ENCODE measurements at places on chromosomes 16 and 17.

DNA sequence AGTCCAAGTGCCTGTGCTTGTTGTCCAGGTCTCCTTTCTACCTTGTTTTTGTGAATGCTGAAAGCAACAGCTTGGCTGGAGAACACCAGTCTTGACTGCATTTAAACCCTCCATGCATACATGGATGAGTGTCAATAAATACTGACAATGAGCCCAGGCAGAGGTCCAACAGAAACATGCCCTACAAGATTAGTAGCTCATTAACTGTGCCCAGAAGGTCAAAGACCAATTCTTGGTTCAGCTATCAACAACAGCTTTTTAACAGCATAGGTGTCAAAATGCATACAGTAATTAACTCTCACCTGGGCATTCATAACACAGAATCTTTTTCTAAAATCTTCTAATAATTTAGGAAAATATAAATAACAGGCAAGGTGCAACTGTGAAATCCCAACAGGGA is 63.2 kb downstream of the N4BP1 start:
- DNase-seq, result no peak

GRCh38 chr16:629833-630248 is 944 bp upstream of the WFIKKN1 start:
- no peak for DNase-seq

DNA sequence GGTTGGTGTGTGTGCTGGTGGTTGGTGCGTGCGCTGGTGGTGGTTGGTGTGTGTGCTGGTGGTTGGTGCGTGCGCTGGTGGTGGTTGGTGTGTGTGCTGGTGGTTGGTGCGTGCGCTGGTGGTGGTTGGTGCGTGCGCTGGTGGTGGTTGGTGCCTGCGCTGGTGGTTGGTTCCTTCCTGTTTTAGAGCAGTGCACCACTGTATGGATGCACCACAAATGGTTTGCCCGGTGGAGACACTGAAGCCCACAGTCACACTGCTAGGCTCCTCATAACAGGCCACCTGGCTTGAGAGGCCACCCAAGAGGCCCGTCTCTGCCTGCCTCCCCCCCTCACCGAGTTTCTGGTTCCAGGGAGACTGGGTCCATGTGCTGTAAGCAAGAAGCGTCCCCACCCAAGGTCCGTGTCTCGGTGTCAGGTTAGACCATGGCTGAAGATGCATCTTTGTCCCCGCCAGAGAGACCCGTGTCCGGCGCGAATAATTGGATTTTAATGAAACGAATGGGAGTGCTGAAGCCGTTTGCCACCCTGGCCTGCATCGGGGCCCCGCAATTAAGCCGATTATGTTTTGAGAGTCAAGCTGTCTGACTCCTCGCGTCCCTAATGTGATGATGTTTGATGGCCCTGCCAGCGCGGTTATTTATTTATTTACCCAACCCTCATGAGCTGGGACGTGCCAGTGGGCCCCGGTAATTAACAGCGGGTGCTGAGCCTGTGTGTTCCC is 161.3 kb upstream of the GSE1 start:
- DNase-seq, result no peak

- DNase-seq, result no peak
These were observed 1.4 kb downstream of the MYO18A start for GRCh38 chr17:29178750-29179231.

DNA sequence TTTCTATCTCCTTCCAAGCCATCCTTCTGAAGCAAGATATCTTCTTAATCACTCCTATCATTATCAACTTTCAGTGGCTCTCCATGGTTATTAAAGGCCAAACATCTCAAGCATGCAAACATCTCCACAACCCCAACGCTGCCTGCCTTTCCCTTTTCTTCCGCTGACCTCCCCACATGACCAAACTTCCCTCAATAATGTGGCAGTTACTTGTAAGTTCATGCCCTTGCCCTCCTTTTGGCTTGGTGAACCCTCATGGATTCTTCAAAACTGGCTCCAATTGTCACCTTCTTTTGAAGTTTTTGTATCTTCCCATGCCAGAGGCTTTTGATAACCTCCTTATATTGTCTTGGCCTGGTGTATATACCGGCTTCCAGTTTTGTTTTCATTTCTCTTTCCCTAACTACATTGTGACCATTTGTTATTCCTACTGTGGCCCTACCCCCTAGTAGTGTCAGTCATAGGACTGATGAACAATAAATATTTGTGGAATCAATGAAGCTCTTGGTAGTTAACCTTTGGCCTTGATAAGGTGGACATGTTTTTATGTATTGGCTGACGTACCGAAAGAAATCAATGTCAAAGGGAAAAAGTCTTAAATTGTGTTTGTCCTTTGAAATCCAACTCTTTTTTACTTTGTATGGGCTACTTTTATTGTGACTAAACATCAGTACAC is 19.9 kb upstream of the SMIM36 start:
- DNase-seq, result no peak

- no peak for DNase-seq
These were observed 30.1 kb downstream of the PGS1 start for GRCh38 chr17:78408476-78409050.

- no peak for DNase-seq
These were observed 465.4 kb upstream of the CCL2 start for GRCh38 chr17:33789658-33790057.

DNA sequence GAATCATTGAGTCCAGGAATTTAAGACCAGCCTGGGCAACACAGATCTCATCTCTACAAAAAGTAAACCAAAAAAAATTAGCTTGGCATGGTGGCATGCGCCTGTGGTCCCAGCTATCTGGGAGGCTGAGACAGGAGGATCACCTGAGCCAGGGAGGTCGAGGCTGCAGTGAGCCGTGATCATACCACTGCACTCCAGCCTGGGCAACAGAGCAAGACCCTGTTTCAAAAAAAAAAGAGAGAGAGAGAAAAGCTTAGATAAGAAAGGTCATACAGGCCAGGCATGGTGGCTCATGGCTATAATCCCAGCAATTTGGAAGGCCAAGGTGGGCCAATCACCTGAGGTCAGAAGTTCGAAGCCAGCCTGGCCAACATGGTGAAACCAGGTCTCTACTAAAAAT is 63.5 kb upstream of the DNAH17 start:
- DNase-seq, result no peak

- DNase-seq, result no peak
These were observed 69.8 kb upstream of the KSR1 start for GRCh38 chr17:27386206-27387075.
